ENCODE measurements at places on chromosomes 5 and 9.

DNA sequence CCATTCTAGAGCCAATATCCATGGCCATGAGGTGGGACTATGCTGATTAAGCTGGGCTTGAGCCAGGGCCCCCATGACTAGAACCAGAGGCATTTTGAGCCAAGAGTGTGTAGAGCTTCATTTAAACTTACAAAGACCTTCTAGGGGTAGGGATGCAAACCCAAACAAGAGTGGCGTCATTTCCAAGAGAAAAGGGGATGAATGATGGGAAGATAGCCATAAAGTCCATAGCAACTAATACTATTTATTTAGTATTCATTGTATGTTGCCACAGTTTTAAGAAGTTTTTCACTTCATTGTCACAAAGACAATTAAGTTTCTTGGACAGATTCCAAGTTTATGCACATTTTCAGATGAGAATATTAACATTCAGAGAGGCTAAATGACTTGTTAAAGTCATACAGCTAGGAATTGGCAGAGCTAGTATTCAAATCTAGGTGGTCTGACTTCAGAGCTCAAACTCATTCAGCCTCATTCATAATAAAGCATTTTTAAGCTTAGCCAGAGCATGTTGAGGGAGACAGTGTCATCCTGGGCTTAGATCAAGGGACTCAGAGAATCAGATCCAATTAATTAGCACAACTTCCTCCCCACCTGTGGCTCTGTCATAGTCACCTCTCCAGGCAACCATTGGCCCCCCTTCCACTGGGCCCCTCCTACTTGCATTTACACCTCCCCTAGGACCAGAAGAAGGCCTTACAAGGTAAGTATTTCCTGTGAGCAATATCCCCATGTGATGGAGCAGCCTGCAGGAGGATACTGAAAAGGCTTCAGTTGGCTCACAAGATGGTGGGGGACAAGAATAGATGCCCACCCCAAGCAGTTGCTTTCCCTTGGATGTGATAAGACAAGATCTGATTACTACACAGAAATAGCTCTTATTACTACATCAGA, 95.0 kb upstream of the PCSK1 start:
- DNase-seq = no peak

DNA sequence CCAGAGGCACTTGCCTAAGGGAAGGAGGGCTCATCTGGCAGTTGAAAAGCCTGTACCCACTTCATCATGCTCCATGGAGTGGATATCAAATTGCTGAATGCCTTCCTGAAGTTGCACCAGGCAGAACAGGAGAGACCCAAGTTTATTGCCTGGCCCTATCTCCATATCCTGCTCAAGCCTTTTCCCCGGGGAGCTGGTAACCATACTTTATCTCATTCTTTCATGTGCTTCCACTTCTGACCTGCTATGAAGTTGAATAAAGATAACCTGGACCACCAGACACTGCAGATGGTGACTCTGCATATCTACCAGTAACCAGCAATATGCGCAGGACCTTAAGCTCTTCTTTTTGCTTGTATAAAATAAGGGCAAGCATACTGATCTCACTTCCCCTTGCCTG, 1397.5 kb upstream of the CDH6 start:
- DNase-seq = no peak

- DNase-seq = no peak
Measured at GRCh38 chr5:158273035-158273434, 414.1 kb upstream of the CLINT1 start.

- DNase-seq = no peak
Measured at GRCh38 chr9:131432597-131433301, 38.9 kb downstream of the PRRC2B start.

- DNase-seq = no peak
Measured at GRCh38 chr9:77469515-77470231, 178.4 kb downstream of the GNA14 start.

- DNase-seq = no peak
Measured at GRCh38 chr5:107067395-107067794, 603.3 kb downstream of the EFNA5 start.

DNA sequence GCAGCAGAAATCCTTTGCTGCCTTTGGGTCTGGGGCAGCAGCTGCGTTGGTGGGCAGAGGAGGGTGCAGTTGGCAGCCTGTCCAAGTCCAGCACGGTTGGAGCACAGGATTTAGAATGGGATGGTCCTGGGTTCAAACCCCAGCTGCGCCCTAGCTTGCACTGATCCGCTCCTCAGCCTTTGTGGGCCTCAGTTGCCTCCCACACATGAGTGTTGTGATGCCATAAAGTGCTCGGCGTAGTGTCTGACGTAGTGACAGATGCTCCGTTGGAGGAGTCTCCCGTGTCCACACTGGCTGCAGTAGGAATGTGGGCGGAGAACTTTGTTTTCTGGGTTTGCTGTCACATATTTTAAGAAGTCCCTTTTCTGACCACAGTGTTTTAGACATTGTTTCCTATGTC, 36.0 kb downstream of the SLC46A2 start:
- DNase-seq = no peak

GRCh38 chr5:92944903-92945604, 636.0 kb downstream of the NR2F1-AS1 start:
- no peak for DNase-seq

GRCh38 chr9:4443439-4443838, 46.8 kb upstream of the SLC1A1 start:
- no peak for DNase-seq

DNA sequence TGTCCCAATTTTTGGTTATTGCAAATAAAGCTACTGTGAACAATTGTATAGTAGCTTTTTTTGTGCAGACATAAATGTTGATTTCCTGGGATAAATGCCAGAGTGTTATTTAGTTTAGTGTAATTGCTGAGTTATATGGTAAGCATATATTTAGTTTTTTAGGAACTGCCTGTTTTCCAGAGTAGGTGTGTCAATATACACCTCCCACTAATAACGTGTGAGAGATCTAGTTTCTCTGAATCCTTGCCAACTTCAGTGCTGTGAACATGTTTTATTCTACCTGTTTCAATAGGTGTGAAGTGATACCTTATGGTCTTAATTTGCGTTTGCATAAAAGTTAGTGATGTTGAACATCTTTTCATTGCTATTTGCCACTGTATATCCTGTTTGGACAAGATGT, 9.1 kb upstream of the OR2S2 start:
- DNase-seq = no peak

GRCh38 chr9:114754581-114754980, 51.3 kb downstream of the TNFSF15 start:
- peak; percentile 32 for DNase-seq

GRCh38 chr9:95004411-95005277, 278.1 kb downstream of the AOPEP start:
- no peak for DNase-seq

DNA sequence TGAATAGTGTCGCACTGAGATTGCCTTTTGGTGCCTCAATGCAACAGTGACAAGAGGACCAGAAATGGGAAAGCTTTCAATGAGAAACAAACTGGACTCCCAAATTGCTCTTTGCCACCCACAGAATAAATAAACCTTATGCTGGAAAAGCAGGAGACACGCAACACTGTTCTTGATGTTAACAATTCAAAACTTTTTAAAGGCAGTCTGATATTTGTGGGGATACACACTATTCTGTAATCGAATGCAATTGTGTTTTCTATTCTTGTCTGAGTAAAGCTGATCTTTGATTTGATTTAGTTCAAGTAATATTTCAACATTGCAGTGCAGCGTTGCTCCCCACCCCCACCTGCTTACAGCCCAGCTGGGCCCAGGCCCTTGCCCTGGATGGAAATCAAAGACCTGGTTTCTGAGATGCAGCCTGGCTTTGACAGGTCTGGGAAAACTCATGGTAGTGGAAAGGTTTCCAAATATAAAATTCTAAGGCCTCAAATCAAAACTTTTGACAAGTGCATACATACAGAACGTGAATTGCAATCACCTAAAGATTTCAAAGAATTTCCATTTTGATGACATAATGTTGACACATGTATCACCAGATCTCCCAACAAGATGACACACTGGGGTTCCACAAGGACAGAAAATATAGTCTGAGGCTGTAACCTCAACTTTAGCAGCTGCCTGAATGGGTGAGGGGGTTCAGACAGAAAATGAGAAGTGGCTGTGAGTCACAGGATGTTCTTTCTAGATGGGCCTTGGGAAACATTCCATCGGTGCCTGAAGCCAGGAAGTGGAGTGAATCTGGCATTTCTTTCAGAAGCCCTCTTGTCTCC, 55.1 kb downstream of the ABCA1 start:
- peak; percentile 100 for DNase-seq

GRCh38 chr5:169871826-169872490, 108.3 kb downstream of the INSYN2B start:
- DNase-seq = no peak

- DNase-seq = no peak
Measured at GRCh38 chr9:129640871-129641749, 841 bp downstream of the ASB6 start.

GRCh38 chr9:91755761-91756509, 194.1 kb downstream of the ROR2 start:
- no peak for DNase-seq

GRCh38 chr5:50711280-50711679, 44.8 kb downstream of the PARP8 start:
- DNase-seq = peak; percentile 71

- peak; percentile 41 for DNase-seq
Measured at GRCh38 chr9:37650873-37651768, at the start of gene FRMPD1. FRMPD1 (plus strand) TSS chr9:37650954; CDS start chr9:37692642, 41,688 bp downstream.

DNA sequence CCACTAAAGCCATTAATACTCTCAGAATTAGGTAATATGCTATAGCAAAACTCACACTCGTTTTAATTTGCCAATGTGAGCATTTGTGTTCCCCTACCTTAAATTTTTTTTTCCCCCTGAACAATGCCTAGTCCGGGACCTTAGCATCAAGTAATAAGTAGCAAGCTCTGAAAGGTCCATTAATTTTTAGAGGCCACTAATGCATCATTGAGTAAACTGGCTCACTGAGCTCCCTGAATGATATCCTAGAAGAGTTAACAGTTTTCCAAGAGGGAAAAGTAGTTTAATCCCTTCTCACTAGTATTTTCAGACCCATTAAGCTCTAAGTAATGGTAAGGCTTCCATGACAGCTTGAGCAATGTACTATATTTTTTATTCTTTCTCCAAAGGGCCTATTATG, 242.2 kb downstream of the MAT2B start:
- no peak for DNase-seq

GRCh38 chr9:31146485-31147166, 1237.8 kb upstream of the ACO1 start:
- no peak for DNase-seq

DNA sequence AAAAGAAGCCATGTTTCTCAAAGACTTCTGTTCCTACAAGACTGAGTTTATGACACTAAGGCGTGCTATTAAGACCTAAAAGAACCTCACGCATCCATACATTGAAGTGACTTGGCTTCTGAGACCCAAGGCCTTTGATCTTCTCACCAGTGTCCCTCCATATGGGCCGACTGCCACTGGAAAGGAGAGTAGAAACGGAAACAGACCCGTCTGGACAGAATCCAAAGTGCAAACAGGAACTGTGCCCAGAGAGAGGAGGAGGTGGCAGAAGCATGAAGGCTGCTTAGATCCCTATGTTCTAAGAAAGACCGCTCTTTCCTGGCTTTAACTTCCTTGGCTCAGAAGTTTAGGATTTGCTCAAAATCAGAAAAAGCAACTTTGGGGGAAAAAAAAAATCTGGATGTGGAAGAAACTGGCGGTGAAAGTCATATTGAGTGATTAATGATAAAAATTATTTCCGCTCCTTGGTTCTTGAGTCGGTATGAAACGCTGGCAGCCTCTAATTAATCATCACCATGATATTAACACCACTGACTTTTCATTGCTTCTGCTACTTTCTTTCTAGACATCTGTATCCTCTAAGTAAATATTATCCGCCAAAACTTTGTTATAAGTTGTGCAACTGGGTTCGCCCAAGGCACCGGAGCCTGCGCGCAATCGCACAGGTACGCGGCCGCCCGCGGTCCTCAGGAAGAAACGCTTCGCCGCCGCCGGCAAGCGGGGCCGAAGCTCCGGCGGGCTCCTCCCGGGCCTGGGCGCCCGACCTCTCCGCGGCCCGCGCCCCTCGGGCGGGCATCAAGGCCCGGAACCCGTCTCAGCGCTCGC, 726 bp downstream of the DAP start:
- peak; percentile 31 for DNase-seq

DNA sequence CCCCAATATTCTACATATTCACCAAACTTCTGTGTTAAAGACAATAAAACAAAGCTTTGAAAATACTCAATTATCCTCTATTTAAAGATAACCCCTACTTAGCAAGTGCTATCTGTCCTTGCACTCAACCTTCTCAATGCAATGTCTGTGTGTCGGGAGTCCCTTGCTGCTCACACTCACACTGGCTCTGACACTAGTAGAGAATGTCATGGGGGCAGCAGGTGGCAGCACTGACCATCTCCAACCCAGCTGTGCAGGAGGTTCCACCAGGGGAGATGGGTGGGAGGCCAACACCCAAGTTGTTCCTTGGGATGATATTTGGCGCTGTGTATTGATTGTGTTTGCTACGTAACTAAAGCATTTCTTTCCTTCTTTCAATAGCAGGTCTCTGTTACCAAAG, 59.4 kb upstream of the SIMC1 start:
- no peak for DNase-seq

GRCh38 chr5:2201832-2202231, 319.1 kb upstream of the IRX4 start:
- no peak for DNase-seq

DNA sequence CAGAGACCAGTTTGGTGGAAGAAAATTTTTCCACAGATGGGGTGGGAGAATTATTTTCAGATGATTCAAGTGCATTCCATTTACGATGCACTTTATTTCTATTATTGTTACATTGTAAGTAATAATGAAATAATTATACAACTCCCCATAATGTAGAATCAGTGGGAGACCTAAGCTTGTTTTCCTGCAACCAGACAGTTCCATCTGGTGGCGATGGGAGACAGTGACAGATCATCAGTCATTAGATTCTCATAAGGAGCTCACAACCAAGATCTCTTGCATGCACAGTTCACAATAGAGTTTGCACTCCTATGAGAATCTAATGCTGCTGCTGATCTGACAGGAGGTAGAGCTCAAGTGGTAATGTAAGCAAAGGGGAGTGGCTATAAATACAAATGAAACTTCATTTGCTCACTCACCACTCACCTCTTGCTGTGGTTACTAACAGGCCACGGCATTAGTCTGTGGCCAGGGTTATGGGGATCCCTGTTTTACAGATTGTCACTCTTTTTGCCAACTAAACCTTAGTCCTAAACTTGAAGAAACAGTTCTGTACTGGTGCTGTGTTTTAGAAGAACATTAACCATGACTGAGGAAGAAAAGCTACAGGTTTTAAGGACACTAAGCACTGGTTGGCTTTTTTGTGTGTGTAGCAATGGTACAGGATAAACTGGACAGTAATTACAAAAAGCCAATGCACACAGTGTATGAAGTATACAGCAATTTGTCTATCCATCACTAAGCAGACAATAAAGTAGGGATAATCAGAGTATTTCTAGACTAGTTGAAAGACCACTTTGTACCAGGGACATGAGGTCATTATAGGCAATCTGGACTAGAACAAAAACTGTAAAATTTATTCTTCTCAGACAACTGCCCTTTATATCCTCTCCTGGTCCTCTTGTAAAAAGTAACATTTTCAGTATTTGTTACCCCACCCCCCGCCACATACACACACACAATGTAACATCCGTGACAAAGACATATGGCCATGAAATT, 9.9 kb downstream of the TMEM232 start:
- no peak for DNase-seq
